Lung microvascular endothelial cell (primary cell): ENCODE measurements at places on chromosomes 2 and 18.

- no peak for DNase-seq
Observed at GRCh38 chr2:145015561-145015960, 495.6 kb upstream of the ZEB2 start.

DNA sequence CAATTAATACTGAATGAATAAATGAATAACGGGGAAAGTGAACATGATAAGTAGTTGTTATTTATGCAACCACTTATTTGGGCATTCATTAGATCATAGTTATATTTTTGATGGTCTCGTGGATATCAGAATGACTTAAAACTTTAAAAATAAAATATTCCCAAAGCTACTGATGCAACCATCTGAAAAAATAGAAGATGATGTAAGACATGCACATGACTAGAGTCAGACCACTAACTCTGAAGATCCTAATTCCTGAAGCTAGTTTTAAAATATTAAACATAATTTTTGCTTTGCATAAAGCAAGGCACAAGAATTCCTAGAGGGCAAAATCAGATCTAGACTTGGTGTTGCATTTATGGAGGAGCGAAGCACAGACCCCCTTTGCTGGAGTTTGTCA lies 616.1 kb downstream of the IRS1 start:
- no peak for DNase-seq

GRCh38 chr2:151237422-151238025 lies 24.1 kb downstream of the RBM43 start:
- no peak for DNase-seq

GRCh38 chr2:43121580-43122314 lies 104.7 kb downstream of the ZFP36L2 start:
- no peak for DNase-seq

- DNase-seq, result no peak
Observed at GRCh38 chr18:13589316-13589715, 137.0 kb downstream of the FAM210A start.

DNA sequence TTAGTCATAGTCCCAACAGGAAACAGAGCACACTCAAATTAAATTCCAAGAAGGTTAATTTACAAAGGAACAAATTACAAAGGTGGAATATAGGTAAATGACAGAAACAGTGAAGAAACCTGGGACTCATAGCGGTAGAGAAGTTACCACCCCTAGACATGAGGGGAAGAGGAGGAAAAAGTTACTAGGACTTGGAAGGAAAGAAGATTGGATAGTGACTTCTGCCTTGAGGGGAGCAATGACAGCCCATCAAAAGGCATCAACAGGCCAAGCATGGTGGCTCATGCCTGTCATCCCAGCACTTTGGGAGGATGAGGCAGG lies 2.4 kb upstream of the PDE11A start:
- no peak for DNase-seq

DNA sequence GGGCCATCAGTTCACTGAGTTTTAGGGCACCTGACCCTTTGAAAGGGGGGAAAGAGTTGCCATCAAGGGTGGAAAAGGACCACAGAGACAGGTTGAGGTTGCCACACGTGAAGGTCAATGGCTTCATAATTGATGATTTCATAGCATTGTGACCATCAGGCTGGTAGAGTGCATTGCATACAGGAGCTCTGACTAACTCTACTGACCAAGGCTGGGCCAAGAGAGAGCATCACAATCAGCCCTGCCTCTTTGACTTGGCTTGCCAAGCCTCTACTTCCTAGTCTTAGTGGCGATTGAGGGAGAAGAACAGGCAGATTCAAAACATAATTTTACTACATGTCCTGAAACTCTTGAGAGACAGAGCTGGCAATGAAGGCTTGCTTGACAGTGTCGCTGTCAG lies 5.8 kb upstream of the TNP1 start:
- no peak for DNase-seq

- no peak for DNase-seq
Observed at GRCh38 chr2:241802421-241803318, 6.3 kb upstream of the NEU4 start.

DNA sequence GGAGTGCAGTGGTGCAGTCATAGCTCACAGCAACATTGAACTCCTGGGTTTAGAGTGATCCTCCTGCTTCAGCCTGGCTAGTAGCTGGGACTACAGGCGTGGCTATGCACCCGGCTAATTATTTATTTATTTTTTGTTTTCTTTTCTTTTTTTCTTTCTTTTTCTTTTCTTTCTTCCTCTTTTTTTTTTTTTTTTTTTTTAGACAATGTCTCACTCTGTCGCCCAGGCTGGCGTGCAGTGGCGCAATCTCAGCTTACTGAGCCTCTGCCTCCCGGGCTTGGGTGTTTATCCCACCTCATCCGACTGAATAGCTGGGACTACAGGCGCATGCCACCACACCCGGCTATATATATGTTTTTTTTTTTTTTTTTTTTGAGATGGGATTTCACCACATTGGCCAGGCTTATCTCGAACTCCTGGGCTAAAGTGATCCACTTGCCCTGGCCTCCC lies 1.4 kb upstream of the ANXA4 start:
- no peak for DNase-seq

- no peak for DNase-seq
Observed at GRCh38 chr18:46810481-46811000, 53.7 kb upstream of the ST8SIA5 start.

- DNase-seq, result no peak
Observed at GRCh38 chr2:236603361-236604015, 33.9 kb downstream of the ACKR3 start.

GRCh38 chr2:223976635-223977226 lies 19.5 kb downstream of the MRPL44 start:
- peak; percentile 83 for DNase-seq

GRCh38 chr2:4499316-4500030 lies 796.1 kb downstream of the DCDC2C start:
- DNase-seq, result peak; percentile 4

- DNase-seq, result no peak
Observed at GRCh38 chr2:47704287-47704686, 78.7 kb upstream of the MSH6 start.

- DNase-seq, result no peak
Observed at GRCh38 chr2:210003359-210003758, 921 bp downstream of the RPE start.

DNA sequence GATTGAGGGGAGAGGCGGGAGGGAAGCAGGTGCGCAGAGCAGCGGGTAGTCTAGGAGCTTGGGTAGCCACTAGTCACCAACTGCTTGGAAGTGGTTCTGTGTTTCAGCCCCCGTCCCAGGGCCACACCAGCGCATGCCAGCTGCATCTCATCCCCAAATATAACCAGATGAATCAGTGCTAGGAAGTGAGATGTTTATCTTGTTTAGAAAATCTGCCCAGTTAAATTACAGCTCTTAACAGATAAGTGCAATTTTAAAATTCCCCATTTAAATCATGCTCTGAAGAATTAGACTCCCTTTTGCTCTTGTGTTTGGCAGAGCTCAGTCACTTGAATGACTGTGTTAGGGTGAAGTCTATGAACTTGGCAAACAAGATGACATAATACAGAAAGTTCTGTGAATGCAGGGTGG lies 193.8 kb downstream of the SEPTIN10 start:
- DNase-seq, result peak; percentile 84

DNA sequence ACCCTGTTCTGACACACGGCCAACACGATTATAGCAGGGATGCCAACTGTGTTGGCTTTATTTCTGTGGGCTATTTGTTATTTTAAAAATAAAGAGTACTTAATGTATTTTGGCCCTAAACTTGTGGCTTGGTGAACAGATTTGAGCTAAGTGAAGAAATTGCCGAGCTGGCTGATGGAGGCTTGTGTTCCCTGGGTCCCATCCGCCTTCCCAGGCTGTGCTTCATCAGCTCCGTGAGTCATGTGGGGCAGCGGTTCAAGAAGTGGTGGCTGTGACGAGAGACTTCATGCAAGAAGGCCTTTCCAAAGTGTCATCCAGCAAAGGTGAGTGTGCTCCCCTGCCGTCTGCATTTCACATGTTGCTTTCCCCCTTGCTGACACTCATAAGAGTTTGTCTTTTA lies 73.6 kb upstream of the NCK2 start:
- DNase-seq, result no peak

GRCh38 chr2:177552422-177553175 lies 160.0 kb downstream of the AGPS start:
- DNase-seq, result peak; percentile 93

GRCh38 chr2:162277381-162277780 lies 34.1 kb upstream of the FAP start:
- DNase-seq, result no peak

DNA sequence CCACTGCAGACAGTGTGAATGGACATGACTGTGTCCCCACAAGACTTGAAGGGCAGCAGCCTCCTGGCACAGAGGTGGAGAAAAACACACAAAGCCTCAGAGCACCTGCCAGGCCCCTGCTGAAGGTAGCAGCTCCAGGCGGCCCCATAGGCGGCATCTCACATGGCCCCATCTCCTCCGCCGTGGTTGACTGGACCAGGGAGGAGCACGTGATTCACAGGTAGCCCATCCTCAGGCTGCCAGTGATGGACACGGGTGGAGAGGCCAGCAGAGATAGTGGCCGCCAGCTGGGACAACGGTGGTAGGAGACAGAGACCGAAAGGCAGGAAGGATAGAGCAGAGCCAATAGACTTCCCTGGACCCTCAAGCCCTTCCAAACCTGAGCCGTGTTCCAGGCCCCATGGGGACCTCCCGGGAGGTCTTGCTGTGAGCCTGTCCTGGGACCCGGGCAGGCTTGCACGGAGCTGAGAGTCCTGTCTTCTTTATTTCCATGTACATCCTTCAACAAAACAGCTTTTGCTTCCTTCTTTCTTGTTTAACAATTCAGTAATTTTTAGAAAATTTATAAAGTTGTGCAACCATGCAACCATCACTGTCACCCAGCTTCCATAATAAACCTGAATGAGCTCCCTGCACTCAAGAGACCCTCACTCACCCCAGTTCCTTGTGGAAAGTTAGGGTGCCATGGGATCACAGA lies 26.9 kb downstream of the GPR55 start:
- no peak for DNase-seq

- no peak for DNase-seq
Observed at GRCh38 chr2:157254041-157254440, 3.5 kb upstream of the GALNT5 start.

DNA sequence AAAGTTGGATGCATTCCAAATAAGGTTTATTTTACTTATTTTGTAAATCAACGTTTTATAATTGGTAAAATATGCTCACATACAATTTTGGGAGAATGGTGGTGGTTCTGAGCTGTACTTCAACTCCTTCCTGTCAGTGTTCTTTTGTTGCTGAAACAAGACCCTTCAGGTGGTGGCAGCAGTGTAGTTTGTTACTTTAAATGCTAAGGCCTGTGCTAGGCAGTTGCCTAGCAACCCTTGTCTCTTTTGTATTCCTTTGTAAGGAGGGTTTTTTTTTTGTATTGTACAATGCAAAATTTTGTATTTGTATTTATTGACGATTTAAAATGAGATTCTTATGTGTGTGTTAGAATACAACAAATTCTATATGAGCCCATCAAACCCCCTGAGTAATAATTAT lies 166.0 kb upstream of the FAM98A start:
- DNase-seq, result peak; percentile 2

DNA sequence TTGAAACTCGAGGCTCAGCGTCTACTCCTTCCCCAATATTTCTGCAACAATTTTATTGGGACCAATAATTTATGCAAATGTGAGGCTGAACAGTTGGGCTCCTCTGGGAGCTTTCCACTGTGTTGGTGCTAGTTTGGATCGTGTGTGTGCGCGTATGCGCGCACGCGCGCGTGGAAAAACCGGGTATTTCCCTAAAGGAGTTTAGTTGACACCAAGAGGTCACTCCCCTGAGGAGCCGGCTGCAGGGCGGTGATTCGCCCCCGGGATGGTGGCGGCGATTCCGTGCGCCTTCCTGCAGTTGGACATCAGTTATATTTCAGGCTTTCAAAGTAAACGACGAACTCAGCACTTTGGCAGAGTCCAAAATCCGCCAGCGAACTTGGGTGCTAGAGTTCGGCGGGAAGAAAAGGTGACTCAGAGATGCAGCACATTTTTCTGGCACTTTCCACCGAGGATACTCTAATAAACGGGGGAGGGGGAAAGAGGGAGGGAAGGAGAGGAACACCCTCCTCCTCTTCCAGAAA lies 186.5 kb upstream of the FANCL start:
- peak; percentile 27 for DNase-seq

GRCh38 chr2:8344144-8345097 lies 337.4 kb upstream of the ID2 start:
- DNase-seq, result no peak

- DNase-seq, result no peak
Observed at GRCh38 chr18:22084547-22084946, 84.8 kb upstream of the GATA6 start.

GRCh38 chr18:50131591-50131990 lies 63.4 kb downstream of the MYO5B start:
- no peak for DNase-seq

DNA sequence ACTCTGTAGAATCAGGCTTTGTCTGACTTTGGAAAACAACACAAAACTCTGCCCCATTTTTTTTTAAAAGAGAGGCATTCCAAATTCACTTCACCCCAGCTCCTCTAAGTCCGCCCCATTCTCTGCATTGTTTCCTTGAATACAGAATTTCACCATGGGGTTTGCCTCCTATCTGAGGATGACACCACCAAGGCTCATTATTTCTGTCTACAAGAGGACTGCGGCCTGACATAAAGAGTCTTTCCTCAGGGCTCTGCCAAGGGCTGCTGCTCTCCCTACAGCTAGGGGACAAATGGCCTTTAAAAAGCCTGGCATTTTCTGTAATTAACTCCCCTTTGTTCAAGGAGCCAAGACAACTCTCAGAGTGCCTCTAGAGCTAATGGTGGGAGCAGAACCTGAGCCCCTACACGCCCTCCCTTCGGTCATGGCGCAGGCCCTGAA lies 4.6 kb downstream of the CHST10 start:
- no peak for DNase-seq

GRCh38 chr18:42719221-42719620 lies 396.3 kb downstream of the RIT2 start:
- DNase-seq, result no peak

- DNase-seq, result no peak
Observed at GRCh38 chr2:173584676-173585458, 230.2 kb downstream of the CDCA7 start.

DNA sequence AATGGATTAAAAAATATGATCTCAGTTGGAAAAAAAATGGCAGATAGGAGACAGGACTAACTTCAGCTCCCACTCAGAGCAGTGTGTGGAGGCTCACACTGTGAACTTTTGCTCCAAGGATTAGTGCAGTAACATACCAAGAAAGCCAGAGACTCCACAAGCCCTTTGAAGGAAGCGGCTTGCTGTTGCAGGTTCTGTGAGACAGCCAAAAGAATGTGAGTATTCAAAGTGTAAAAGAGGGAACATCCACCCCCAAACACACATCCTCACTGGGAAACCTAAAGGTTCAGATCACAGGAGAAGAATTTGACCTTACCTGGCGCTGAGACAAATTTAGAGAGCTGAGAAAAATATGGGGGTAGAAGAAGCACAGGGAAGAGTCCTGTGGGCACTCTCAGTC lies 77.5 kb downstream of the FAM171B start:
- no peak for DNase-seq

- DNase-seq, result no peak
Observed at GRCh38 chr2:238458651-238459050, 31.9 kb downstream of the ASB1 start.
